ENCODE measurements at places on chromosomes 6 and 20.

DNA sequence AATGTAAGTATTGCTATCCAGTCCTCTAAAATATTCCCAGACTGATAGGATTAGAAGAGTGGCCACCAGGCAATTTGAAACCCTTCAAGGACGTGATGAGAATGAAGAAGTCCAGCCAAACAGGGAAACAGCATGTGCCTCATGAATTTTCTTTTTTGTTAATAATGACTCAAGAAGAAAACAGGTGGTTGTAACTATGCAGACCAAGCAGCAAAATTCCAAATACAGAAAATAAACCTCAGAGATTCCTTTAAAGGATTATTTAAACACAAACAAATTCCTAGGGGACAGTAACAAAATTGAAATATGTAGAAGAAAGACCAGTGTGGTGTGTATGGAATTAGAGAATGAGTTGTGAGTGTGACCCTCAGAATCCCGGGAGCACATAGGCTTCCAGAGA, 239.2 kb downstream of the KCNQ5 start:
- DNase-seq = no peak

GRCh38 chr6:149834513-149835481, 29.4 kb downstream of the LRP11 start:
- DNase-seq = peak; percentile 44

GRCh38 chr6:151021896-151022295, 156.4 kb downstream of the MTHFD1L start:
- no peak for DNase-seq

DNA sequence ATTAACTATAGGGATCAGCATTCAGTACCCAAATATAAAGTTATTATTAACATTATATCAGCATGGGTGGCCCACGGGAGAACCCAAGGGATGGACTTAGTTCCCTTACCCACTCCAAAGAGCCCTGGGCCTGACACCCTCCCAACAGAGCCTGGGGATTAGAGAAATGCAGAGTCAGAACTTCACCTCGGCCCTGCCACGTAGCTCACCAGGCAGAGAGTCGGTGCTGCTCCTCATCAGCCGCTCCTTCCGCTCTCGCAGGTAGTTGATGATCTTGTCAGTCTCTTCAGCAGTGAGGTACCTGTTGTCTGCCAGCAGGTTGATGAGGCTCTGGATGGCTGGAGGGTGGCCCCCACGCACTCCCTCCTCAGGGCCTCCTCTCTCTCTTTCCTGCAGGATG, 26.6 kb downstream of the NCOA5 start:
- no peak for DNase-seq

- no peak for DNase-seq
Observed at GRCh38 chr6:49514571-49515484, 15.1 kb downstream of the GLYATL3 start.

GRCh38 chr6:134531611-134532010, 213.7 kb upstream of the SGK1 start:
- DNase-seq = no peak

GRCh38 chr6:50935442-50935841, 116.8 kb downstream of the TFAP2B start:
- DNase-seq = no peak

GRCh38 chr6:121764493-121764892, 329.0 kb downstream of the GJA1 start:
- DNase-seq = no peak

- no peak for DNase-seq
Observed at GRCh38 chr6:54282186-54282585, 26.1 kb upstream of the TINAG start.

- DNase-seq = no peak
Observed at GRCh38 chr20:9422321-9423057, 91.9 kb upstream of the LAMP5 start.

DNA sequence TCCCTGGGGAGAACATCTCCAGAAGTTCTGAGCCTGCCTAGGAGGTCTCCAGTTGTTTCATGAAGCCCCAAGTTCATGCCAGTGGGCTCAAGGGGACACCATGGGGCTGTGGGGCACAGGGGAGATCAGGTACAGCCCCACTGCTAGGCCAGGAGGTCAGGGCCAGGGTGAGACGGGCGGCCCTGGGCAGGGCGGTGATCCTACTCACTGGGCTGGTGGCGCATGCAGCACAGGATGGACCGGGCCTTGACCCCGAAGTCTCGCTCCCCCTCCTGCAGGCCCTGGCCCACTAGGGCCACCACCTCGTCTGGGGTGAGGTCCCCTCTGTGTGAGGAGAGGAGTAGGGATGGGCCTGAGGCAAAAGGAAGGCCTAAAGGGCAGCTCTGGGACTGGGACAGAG, 26.1 kb downstream of the ADA start:
- no peak for DNase-seq

DNA sequence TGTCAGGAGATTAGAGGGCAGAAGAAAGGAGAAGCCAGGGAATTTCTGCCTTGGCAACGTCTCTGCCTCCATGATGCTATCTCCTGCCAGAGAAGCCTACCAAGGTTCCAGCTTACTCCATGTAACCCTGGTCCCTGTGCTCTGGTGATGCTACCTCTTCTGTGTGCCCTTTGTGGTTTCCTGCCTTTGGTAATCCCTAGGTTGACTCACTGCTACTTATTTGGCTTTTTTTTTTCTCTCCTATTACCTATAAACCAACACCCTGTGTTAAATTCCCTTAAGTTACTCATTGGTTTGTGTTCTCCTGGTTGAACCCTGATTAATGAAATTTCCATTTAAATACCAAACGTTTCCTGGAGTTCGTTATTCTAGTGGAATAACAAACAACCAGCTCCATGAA, 527.8 kb upstream of the FLRT3 start:
- no peak for DNase-seq

DNA sequence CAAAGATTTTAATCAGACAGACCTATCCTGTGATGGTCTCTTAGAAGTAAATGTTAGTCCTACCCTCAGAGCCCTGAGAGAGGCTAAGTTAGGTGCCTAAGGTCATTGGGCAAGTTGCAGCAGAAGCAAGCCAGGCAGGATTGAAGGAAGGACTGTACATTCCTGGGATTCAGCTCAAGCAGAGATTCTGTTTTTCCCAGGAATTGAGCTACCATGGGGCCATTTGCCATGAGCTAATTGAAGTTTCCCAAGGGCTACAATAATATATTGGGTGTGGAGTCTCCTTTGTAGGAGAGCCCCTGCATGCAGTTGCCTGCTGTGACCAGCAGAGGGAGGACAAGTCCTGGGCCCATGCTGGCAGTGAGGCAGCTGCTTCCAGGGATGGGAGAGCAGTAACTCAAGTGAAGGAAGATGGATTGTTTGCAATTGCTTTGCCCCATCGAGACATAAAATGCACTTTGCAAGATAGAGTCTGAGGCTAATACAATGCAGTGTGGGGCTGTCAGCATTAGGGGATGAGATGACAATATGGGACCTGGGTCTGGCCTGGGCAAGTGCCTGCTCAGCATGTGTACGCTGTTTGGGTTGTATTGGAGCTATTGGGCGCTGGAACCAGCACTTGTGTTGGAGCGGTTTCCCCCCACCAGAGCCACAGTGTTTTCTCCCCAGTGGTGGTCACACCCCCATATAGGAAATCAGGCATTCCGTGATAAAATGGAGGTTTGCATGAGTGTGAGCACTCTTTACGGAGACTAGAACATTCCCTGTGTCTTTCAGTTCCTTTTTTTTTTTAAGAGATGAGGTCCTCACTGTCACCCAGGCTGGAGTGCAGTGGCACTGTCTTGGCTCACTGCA, 27.9 kb downstream of the DNMT3B start:
- DNase-seq = peak; percentile 58

DNA sequence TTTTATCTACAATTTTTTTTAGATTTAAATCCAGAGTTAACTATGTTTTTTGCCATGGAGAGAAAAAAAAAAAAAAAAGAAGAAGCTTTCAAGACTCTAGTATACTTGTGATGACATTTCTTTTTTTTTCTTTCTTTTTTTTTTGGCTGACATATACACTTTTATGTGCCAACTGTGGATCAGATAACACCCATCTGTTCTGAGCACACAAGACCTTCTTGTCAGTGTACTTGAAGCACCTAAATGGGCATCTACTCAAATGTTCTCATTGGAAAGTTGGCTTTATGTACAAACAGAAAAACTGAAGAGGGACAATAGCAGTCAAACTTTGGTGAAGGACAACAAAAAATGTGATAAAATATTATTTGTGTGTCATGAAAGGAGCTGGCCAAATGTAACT, 904.5 kb downstream of the GRIK2 start:
- no peak for DNase-seq

DNA sequence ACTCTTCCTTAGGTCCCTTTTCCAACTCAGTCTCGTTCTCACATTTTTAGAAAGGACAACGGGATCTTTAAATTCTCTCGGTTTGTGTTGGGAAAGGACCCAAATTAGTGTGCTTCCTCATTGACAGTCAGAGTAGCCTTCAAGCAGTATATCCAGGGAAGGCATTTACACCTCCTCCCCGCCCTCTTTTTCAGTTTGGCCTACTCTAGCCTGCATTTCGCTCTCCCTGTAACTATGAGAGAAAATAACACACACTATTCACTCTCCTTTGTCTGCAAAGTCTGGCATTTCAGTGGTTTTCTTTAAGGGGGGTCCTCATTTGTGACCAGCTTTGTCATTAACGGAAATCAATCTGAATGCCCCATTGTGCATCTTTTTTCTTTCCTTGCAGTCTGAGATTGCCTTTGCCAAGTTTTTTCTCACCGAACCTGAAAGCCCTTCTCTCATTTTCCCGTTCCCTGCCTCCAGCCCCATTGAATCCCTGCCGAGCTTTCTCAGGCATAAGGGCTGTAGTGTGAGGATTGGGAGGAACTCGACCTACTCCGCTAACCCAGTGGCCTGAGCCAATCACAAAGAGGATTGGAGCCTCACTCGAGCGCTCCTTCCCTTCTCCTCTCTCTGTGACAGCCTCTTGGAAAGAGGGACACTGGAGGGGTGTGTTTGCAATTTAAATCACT, 393 bp upstream of the FABP7 start:
- DNase-seq = no peak

DNA sequence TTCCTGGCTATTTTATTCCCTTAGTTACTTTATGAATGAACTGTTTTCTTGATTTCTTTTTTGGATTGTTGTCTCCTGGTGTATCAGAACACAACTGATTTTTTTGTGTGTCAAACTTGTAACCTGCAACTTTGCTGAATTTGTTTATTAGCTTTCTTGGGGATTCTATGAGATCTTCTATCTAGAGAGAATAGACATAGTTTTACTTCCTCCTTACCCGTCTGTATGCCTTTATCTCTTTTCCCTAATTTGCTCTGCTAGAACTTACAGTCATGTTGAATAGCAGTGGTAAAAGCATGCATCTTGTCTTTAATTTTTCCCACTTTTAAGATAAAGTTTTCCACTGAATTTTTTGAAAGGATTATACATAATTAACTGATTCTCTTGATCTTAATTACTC, 13.2 kb downstream of the RNF146 start:
- DNase-seq = no peak

GRCh38 chr6:137044366-137045221, at the start of gene IL20RA:
IL20RA (minus strand) TSS chr6:137044965; CDS start chr6:137044728, 237 bp downstream.
- no peak for DNase-seq

DNA sequence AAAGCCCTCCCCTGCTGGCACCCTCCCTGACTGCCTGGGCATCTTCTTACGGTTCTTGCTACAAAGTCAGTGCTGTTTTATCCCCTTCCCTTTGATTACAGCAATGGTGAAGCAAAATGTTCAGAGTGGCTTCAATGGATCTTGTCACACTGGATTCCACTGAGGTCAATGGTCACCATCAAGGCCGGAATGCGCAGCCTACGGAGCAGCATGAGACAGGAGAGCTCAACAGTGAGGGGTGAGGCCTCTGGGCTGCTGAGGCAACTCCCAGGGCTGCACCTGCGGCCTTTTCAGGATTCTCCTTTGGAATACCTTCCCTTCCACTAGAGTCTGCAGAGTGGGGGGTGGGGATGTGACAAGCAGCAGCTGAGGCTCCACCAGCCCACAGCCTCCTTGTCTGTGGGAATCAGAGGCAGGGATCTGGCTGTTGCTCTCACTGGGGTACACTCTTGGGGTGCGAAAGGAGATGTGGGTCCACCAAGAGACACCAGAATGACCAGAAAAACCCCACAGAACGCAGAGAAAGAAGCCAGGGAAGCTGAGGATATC, 40.4 kb upstream of the EMILIN3 start:
- no peak for DNase-seq

DNA sequence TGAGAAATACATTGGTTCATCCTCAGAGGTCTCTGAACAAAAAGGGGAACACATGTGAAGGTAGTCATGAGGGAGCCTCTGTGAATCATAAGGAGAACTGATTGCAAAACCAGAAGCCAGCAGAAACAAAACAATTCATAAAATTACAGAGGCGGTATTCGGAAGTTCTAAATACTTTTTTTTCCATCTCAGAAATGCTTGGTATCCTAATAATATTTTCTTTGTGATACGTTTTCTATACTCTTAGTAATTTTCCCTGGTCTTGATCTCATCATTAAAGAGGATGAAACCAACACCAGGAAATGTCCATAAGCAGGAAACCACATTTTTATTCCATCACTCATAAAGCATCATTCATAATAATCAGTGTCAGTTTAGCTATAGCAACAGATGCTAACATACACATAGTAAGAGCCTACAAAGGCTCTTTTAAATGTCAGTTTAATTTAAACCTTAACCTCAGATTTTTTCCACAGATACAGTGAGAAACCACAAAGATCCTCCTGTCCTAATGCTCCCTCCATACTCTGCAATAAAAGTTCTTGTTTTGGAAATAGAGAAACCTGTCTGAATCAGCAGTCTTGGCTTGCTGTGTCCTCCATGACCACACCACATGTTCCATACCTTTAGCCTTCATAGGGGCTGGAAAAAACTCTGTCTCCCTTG, 29.2 kb downstream of the SGK1 start:
- DNase-seq = no peak

GRCh38 chr6:160132776-160133338, 11.2 kb downstream of the SLC22A1 start:
- DNase-seq = no peak

DNA sequence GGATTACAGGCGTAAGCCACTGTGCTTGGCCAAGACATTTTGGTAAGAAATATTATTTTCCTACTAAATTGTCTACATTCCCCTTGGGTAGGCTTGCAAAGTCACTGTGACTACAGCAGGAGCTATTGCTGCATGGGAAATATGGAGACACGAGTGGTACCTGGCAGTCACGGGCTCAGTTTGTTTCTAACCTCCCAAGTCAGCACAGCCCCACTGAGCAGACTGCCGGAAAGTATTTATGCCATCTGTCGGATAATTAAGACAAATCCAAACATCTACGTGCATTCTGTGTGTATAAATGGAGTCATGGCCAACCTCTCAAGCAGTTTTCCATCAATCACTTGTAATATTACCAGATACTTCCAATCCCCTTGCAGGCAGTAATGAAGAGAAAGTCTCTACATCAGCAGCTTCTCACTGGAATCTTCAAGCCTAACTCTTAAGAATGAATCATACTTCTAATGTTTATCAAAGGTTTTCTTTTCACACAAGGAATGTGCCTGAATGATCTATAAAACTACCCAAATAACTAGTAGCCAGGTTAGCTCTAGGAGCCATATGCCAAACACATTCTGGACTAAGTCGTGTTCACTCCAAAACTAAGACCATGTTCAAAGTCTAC, 20.1 kb downstream of the PSMB1 start:
- no peak for DNase-seq
